Heart left ventricle (tissue), 16 donors: ENCODE measurements at places on chromosomes 1 and 21. TPM values are rescaled to one million over a fixed set of nuclear protein-coding genes. Genes with fewer than 3 reads are reported as not detected.

GRCh38 chr1:231139125-231139649 is 22.7 kb upstream of the TRIM67 start:
- peaks cover 3% of the 10 kb centered on the region for H3K27me3 ChIP-seq
- H3K4me3 ChIP-seq: no peak overlapping the region
- H3K36me3 ChIP-seq: no peaks in the 10 kb centered on the region
- peak overlapping the region; percentile 24 for H3K27ac ChIP-seq
- peaks cover 4% of the 10 kb centered on the region for H3K4me1 ChIP-seq
- no peak for DNase-seq

DNA sequence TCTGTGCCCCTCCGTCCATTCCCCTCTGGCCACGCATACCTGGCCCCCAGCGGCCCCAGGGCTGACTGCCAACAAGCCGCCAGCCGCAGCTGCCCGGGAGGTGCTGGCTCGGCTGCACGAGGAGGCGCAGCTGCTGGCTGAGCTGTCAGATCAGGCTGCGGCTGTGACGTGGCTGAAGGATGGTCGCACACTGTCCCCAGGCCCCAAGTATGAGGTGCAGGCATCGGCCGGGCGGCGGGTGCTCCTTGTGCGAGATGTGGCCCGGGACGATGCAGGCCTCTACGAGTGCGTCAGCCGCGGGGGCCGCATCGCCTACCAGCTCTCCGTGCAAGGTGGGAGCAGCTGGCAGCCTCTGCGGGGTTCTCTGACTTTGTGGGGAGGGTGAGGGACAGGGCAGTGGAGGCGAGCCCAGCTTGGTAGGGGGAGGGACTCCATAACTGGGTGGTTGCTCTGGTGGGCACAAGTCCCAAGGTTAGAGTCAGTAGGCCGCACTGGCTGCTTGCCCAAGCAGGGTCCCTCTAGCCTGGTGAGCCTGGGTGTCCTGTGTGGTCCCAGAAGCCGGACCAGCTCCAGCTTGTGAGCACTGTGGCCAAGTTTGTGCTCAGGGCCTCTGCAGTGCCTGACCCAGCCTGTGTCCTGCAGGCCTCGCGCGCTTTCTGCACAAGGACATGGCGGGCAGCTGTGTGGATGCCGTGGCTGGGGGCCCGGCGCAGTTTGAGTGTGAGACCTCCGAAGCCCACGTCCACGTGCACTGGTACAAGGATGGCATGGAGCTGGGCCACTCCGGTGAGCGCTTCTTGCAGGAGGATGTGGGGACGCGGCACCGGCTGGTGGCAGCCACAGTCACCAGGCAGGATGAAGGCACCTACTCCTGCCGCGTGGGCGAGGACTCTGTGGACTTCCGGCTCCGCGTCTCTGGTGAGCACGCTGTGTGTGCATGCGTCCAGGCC is 8.8 kb downstream of the OBSCN start:
- H3K4me1 ChIP-seq: no peaks in the 10 kb centered on the region
- H3K27me3 ChIP-seq: peaks cover 4% of the 10 kb centered on the region
- peak; percentile 36 for DNase-seq
- H3K36me3 ChIP-seq: peaks cover 78% of the 10 kb centered on the region

GRCh38 chr1:45444609-45445131 is 46.3 kb downstream of the TESK2 start:
- no peak overlapping the region for H3K27ac ChIP-seq
- H3K36me3 ChIP-seq: no peaks in the 10 kb centered on the region
- H3K4me3 ChIP-seq: no peak overlapping the region
- H3K27me3 ChIP-seq: no peaks in the 10 kb centered on the region
- H3K4me1 ChIP-seq: peaks cover 11% of the 10 kb centered on the region

GRCh38 chr1:98661544-98662355 is at the start of gene SNX7:
SNX7 (plus strand) TSS chr1:98661721; CDS start chr1:98661732, 11 bp downstream.
- no peaks in the 10 kb centered on the region for H3K36me3 ChIP-seq
- DNase-seq: peak; percentile 89
- H3K4me1 ChIP-seq: peaks cover 12% of the 10 kb centered on the region
- H3K27ac ChIP-seq: peak within 1 kb of the TSS; percentile 76

- no peak overlapping the region for H3K4me3 ChIP-seq
- no peak for DNase-seq
- peaks cover 19% of the 10 kb centered on the region for H3K4me1 ChIP-seq
- no peaks in the 10 kb centered on the region for H3K27me3 ChIP-seq
- H3K36me3 ChIP-seq: no peaks in the 10 kb centered on the region
These were observed 3.4 kb upstream of the KCNN3 start for GRCh38 chr1:154873321-154873950.

DNA sequence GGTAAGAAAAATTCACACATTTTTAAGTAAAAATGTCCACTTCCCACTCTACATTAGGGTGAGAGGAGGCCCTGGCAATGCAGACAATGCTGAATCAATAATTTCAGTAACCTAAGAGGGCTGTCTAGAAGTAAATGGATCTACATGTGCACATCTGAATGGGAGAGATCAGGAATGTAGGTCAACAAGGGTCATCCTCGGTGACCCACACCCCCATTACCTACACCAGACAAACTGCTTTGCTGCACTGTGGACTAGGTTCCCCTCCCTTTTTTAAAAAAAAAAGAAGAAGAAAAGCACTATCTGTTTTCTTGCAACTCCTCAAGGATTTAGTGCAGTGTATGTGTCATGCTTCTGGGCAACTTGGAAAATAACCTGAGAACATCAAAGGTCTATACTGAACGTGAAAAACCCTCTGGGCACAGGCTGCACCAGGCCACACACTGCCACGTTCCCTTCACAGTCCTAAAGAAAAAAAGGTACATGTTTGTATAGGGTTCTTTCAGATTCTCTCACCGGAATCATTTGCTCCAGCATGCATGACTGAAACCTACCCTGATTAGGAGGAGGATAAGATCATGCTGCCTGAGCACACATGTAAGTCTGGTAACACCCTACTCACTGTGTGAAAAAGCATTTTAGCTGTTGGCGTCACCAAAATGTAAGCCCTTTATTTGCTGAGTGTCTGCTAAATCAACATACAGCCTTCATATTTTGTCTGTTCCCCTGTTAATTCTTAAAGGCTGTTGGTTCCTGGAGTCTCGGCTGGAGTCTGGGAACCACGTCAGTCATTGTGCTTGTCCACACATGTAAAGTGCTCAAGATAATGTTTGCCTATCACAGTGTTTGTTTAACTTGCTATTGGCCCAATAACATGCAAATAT is 341.0 kb downstream of the SMYD3 start:
- H3K4me1 ChIP-seq: no peaks in the 10 kb centered on the region
- no peak overlapping the region for H3K4me3 ChIP-seq
- no peak overlapping the region for H3K27ac ChIP-seq
- H3K27me3 ChIP-seq: no peaks in the 10 kb centered on the region
- H3K36me3 ChIP-seq: no peaks in the 10 kb centered on the region

DNA sequence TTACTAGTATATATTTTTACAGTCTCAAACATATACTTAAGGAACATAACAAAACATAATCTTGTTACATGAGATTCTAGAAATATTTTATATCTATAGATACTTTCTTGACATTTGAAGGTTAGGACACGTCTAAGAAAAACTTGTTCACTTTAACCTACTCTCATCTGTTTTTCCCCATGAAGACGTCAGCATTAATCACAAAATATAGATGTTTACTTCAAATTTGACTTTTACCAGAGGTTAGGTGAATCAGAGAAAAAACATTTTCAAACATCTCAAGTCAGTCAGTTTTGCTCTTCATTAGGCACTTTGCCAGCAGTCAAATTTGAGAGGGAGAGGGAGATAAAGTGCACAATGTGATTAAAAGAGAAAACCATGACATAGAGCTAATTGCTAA is 47.7 kb downstream of the BRINP3 start:
- no peaks in the 10 kb centered on the region for H3K27me3 ChIP-seq
- H3K4me3 ChIP-seq: no peak overlapping the region
- H3K4me1 ChIP-seq: no peaks in the 10 kb centered on the region
- no peaks in the 10 kb centered on the region for H3K36me3 ChIP-seq
- no peak for DNase-seq

- no peak overlapping the region for H3K4me3 ChIP-seq
- H3K27ac ChIP-seq: no peak overlapping the region
- H3K27me3 ChIP-seq: no peaks in the 10 kb centered on the region
These were observed 555.3 kb downstream of the NUF2 start for GRCh38 chr1:163877016-163877415.

- H3K36me3 ChIP-seq: no peaks in the 10 kb centered on the region
- no peak overlapping the region for H3K4me3 ChIP-seq
- no peak overlapping the region for H3K27ac ChIP-seq
- DNase-seq: peak; percentile 91
- no peaks in the 10 kb centered on the region for H3K27me3 ChIP-seq
- no peaks in the 10 kb centered on the region for H3K4me1 ChIP-seq
These were observed 14.0 kb upstream of the CDA start for GRCh38 chr1:20574686-20575540.

DNA sequence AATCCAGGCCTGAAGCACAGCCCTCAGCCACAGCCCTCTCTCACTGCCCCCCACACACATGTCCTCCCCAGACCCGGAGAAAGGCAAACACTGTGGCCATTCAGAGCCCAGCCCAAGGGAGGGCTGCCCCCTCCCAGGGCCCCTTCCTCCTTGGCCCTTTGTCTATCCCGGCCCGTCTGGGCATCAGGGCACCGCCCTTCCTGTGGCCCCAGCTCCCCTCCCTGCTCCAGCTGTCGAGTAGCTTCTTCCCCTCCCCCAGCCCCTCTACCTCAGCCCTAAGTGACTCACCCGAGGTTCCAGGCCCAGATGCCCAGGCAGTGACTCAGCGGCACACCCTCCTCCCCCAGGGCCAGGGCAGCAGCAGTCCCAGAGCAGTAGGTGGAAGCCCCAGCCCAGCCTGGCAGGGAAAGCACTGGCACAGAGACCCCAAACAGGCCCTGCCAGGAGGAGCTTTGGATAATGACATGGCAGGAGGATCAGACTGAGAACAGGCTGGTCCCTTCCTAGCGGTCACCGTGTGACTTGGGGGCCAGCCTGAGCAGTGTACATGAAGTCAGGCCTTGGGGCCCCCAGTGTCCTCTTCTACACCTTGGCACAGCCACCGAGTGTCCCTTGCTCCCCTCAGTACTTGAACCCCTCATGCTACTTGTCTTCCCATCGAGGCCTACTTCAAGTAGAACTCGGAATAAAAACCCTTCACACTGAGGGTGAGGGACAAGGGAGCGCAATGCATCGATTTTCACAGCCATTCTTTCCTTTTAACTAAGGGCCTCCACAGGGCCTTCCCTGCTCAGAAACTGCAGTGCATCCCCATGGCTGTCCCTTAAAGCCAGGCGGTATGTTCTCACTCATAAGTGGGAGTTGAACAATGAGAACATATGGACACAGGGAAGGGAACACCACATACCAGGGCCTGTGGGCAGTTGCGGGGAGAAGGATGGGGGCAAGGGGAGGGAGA is 1.0 kb upstream of the S100A2 start:
- peaks cover 53% of the 10 kb centered on the region for H3K4me1 ChIP-seq
- no peak overlapping the region for H3K4me3 ChIP-seq
- DNase-seq: peak; percentile 99
- no peaks in the 10 kb centered on the region for H3K27me3 ChIP-seq

- peaks cover 14% of the 10 kb centered on the region for H3K4me1 ChIP-seq
- no peaks in the 10 kb centered on the region for H3K36me3 ChIP-seq
- H3K27ac ChIP-seq: no peak overlapping the region
These were observed 4.9 kb downstream of the TRIM46 start for GRCh38 chr1:155178441-155179111.

DNA sequence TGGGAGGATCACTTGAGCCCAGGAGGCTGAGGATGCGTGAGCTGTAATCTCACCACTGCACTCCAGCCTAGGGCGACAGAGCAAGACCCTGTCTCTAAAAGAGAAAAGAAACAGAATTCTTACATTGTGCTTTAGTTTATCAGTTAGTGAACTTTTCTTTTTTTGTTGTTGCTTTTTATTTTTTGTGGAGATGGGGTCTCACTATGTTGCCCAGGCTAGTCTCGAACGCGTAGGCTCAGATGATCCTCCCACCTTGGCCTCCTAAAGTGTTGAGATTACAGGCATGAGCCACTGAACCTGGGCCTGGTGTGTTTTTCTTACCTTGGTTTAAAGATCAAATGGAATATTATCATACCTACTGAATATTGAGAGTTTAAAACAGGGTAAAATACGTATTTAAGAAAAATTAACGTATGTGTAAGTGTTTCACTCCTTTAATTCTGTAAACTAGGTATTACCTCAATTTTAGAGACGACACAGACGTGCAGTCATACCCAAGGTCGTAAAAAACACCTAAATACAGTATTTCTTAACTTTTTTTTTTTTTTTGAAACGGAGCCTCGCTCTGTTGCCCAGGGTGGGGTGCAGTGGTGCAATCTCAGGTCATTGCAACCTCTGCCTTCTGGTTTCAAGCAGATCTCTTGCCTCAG is 39.6 kb downstream of the KIF1B start:
- no peaks in the 10 kb centered on the region for H3K36me3 ChIP-seq
- no peak for DNase-seq
- H3K27ac ChIP-seq: no peak overlapping the region
- no peak overlapping the region for H3K4me3 ChIP-seq

- H3K36me3 ChIP-seq: no peaks in the 10 kb centered on the region
- H3K27ac ChIP-seq: peak overlapping the region; percentile 32
- peaks cover 13% of the 10 kb centered on the region for H3K4me1 ChIP-seq
- no peaks in the 10 kb centered on the region for H3K27me3 ChIP-seq
- no peak overlapping the region for H3K4me3 ChIP-seq
- DNase-seq: no peak
These were observed 69.4 kb downstream of the ALG14 start for GRCh38 chr1:95003433-95003738.

- H3K4me3 ChIP-seq: no peak overlapping the region
- no peaks in the 10 kb centered on the region for H3K36me3 ChIP-seq
- H3K27ac ChIP-seq: no peak overlapping the region
- DNase-seq: no peak
- peaks cover 25% of the 10 kb centered on the region for H3K4me1 ChIP-seq
These were observed 3.3 kb upstream of the ATP6V1G3 start for GRCh38 chr1:198543670-198544260.

GRCh38 chr1:33311706-33312412 is 9.0 kb downstream of the A3GALT2 start:
- H3K27me3 ChIP-seq: peaks cover 2% of the 10 kb centered on the region
- H3K36me3 ChIP-seq: no peaks in the 10 kb centered on the region
- no peak overlapping the region for H3K4me3 ChIP-seq
- H3K4me1 ChIP-seq: peaks cover 3% of the 10 kb centered on the region

DNA sequence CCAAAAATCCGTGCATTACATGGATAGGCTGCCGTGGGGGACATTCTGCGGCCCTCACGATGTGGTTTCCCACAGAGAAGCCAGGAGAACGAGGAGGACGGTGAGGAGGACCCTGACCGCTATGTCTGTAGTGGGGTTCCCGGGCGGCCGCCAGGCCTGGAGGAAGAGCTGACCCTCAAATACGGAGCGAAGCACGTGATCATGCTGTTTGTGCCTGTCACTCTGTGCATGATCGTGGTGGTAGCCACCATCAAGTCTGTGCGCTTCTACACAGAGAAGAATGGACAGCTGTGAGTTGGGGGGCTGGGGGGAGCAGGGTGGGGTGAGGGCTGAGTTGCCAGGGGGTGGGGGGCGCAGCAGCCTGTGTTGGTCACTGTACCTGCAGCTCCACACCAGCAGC is 13.2 kb downstream of the PSEN2 start:
- no peak overlapping the region for H3K27ac ChIP-seq
- peaks cover 34% of the 10 kb centered on the region for H3K36me3 ChIP-seq
- H3K27me3 ChIP-seq: no peaks in the 10 kb centered on the region
- no peak overlapping the region for H3K4me3 ChIP-seq
- peaks cover 12% of the 10 kb centered on the region for H3K4me1 ChIP-seq

- no peaks in the 10 kb centered on the region for H3K36me3 ChIP-seq
- H3K27ac ChIP-seq: no peak overlapping the region
- DNase-seq: no peak
- H3K4me1 ChIP-seq: peaks cover 10% of the 10 kb centered on the region
These were observed 186.6 kb downstream of the AK5 start for GRCh38 chr1:77468257-77468948.

LACTBL1 gene
- not detected for total RNA-seq

EDARADD gene
- total RNA-seq: 1.7 TPM

KCNJ6 gene
- not detected for total RNA-seq

SMCP gene
- total RNA-seq: not detected
